SIG-M5 (cell line): ENCODE measurements at places on chromosomes 5 and 9.
A peak's percentile ranks its signal among the peaks of the same experiment; 100 is the strongest.

DNA sequence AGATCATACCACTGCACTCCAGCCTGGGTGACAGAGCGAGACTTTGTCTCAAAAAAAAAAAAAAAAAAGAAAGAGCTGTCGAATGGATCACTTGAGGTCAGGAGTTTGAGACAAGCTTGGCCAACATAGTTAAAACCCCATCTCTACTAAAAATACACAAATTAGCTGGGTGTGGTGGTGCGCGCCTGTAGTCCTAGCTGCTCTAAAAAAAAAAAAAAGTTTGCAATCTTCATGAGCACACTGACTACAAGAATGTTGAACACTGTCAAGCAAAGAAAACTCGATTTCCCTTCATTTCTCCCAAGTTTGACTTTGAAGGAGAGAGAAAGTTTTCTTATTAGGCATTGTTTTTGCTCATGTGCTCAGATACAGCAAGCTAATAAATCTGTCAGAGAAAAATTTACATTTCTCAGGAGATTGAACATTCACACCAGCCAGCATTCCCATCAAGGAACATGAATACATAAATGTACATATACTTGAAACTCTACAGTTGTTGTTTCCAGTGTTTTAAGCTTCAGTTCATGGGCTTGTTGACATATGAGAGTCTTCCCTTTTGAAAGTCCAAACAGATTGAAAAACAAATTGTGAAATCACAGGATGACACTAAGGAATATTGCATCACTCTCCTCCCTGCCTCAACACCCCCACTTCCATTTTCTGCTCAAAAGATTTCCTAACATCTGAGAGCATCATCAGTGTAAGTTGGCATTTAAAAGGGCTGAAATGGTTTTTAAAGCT is 81.8 kb downstream of the ARRDC3 start:
- no peak for DNase-seq

- no peak for DNase-seq
These were observed 68.9 kb upstream of the LPAR1 start for GRCh38 chr9:111107141-111107540.

DNA sequence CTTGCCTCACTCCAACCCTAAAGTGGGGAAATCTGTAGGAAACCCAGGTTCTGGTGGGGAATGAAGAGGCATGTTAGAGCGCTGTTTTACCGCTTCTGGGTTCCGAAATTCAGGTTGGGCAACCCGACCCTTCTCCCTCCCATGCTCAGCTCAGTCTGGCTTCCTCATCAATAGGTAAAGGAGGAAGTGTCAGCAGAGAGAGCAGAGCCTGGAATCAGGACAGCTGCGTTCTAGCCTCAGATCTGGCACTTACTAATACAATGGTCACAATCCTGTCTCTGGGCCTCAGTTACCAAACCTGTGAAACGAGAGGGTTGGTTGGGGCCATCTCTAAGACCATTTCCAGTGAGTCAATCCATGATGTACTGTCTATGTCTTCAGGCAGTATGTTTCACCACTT is 16.2 kb upstream of the TNIP1 start:
- DNase-seq = peak; percentile 60

DNA sequence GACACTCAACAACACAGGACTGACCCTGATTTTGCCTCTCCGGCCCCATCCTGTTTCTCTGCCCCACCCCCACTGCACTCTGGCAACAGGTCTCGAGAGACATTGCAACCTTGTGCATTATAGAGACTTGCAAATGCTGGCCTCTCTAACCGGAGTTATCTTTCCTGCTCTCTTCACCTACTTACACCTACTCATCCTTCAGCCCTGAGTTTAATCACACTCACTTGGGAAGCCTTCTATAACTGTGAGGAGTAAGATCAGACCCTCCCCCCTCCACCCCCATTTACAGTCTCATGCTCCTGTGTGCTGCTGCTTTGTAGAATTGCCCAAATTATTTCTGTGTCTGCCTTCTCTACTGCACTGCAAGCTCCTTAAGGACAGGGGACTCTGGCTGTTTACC is 42.8 kb downstream of the WWC1 start:
- no peak for DNase-seq

DNA sequence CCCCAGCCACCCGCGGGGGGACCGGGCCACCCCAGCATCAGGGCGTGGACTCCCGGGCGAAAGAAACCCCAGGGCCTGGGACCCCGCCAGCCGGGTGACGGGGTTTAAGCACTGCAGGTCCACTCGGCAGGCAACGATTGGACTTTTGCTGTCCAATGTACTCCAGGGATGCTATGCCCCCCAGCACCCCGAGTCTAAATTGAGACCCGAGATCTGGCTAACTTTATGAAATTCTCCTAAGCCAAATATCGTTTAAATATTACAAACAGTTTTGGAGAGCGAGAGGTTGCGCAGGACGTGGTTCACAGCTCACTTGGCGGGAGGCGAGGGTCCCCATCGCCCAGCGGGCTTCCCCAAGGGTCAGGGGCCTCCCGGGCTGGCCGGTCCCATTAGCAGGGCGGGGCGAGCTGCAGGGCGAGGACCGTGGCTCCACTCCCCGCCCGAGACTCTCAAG is 384 bp upstream of the MRPS2 start:
- no peak for DNase-seq

DNA sequence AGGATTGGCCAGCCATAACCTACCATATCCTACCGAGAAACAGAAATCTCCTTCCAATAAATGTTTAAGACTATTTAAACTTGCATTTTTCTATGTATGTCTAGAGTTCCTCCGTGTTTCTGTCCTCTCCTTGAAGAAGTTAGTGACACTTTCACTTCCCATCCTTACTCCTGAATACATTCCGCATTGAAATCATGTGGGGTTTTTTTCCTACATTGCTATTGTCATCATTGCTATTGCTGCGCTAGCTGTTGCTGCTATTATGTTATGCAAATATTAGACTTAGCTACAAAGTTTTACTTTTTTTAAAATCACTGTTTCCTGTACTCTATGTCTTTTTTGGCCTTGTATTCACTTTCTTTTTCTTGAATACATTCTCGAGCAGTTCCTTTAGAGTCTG is 83.3 kb upstream of the NEK6 start:
- no peak for DNase-seq

DNA sequence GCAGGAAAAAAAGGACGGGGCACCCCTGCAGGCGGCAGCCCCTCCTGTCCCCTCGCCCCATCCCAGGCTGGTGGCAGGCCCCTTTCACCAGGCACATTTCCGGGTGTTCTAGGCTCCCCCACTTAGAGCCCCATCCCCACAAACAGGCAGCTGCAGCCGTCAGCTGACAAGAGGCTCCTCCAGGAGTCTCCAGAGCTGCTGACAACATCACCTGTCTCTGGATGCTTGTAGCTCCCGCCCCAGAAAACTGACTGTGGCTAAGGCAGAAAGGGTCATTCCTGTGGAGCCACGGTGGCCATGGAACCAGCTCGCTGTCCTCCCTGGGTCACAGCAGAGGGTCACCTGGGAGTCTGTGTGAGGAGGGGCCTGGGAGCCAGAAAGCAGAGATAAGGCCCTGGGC is 50.9 kb downstream of the HMCN2 start:
- no peak for DNase-seq
